HT-29 (cell line): ENCODE measurements at places on chromosomes 7 and 10.

- no peak for DNase-seq
Observed at GRCh38 chr10:114301177-114301576, 62.1 kb downstream of the VWA2 start.

- DNase-seq: peak; percentile 95
Observed at GRCh38 chr7:82699773-82700186, 256.2 kb upstream of the CACNA2D1 start.

DNA sequence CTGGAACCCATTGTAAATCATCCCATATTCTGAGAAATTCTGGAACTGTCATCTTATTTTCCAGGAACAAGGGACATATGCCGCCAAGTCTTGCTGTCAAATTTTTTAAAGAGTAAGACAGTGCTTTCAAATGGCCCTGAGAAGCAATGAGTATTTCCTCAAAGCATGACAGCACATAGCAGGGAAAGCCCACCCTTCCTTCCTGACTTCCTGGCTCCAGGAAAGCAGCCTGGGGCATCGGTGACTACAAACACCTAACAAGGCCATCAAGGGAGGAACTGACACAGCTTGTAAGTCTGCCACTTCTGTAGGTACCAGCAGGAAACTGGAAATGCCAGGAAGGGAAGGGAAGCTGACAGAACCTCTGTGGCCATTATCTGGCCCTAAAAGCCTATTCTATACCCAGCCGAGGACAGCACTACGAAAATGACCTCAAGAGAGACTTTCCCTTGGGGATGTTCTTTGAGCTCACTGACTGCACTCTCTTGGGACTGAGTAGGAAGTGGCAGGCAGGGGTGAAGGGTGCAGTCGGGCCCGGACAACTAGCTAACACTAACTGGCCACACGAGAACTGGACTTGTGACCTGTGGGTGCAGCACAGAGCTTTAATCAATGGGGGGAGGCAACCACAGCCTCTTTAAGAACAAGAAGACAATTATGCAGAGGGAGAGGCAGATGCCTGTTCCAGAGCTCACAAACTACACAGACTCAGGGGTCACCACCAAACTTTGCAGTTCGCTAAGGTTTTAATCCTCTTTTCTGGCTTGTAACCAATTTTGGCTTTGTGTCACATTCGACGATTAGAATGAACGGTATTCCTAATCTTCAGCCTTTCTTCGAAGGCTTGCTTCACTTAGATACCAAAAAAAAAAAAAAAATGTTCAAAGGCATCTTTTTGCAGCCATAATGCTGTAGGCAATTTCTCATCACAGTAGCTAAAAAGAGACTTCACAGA lies 52.0 kb downstream of the GRB10 start:
- no peak for DNase-seq

- DNase-seq: no peak
Observed at GRCh38 chr7:38211940-38212339, 33.9 kb downstream of the STARD3NL start.

DNA sequence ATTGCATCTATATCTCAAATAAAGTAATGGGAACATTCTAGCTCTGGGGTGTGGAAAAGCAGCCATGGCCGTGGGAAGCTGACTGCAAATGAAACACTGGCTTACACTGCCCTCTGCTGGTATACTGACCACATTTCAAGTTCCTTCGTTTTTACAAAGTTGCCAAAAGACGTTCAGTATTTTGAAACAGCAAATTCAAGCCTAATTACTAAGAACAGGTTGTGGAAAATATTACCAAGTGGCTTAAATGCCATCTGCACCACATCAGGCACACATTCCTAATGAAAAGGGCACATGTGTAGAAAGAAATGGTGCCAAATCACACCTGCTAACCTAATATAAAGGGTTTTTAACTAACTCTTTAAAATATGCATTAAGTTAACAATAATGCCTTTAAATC lies 83.9 kb downstream of the JAZF1 start:
- peak; percentile 69 for DNase-seq

- DNase-seq: peak; percentile 97
Observed at GRCh38 chr7:48089046-48090003, at the start of gene UPP1. Gene UPP1, plus strand, starts transcription at chr7:48089265. Its CDS starts 5,519 bp downstream, at chr7:48094784.

- peak; percentile 48 for DNase-seq
Observed at GRCh38 chr7:101031082-101031481, 11.2 kb downstream of the MUC17 start.
